Stimulated activated CD4-positive, alpha-beta T cell treated with anti-CD3 and anti-CD28 coated beads, Interleukin-15, amount 100 ng/mL, for 1 hour (primary cell): ENCODE measurements at places on chromosomes 2 and 18.

DNA sequence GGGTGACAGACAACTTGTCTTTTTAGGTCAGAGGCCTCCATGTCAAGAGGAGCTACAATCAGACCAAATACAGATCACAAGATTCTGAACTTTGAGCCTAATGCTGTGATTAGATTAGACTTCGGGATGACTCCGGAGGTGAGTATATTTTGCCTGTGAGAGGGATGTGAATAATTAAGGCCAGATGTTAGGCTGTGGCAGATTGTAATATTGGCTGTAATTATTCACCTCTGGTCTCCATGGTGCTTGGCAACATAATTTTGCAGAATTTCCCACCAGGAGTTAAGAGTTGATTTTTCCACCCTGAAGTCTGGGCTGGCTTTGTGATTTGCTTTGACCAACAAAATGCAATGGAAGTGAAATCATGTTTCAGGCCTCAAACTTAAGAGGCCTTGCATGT is 108.2 kb upstream of the CWC22 start:
- no peak for DNase-seq

DNA sequence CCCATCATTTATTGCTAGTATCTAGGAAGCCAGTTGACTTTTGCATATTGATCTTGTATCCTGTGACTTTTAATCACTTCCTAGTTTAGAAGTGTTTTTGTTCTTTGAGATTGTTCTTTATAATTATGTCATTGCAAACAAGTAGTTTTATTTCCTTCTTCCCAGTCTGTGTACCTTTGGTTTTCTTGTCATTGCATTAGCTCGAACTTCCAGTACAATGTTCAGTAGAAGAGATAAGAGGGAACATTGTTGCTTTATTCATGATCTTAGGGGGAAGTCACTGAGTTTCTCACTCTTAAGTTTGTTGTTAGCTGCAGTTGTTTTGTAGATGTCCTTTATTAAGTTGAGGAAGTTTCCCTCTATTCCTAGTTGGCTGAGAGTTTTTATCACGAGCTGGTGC is 61.0 kb downstream of the TRAPPC12 start:
- no peak for DNase-seq

- peak; percentile 34 for DNase-seq
These were observed 18.5 kb upstream of the ZNF236 start for GRCh38 chr18:76803814-76804213.

- no peak for DNase-seq
These were observed 6.6 kb downstream of the SH3RF3 start for GRCh38 chr2:109135359-109136197.

DNA sequence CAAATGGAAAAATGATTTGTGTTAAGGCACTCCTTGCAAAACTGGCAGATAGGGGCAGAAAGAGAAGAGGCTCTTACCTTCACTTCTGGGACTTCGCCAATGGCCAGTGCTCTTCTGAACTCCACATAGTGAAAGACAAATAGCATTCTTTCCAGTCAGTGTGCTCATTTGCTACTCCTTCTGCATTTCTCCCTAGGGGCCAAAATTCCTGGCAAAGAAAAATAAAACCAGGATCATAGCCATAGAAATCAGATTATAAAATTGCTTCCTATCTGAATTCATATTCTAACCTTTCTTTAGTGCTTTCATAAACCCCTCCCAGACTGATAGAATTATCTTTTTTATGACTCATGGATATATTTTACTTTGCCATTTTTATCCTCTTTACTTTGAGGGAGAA is 56.9 kb upstream of the PELI1 start:
- DNase-seq = no peak

DNA sequence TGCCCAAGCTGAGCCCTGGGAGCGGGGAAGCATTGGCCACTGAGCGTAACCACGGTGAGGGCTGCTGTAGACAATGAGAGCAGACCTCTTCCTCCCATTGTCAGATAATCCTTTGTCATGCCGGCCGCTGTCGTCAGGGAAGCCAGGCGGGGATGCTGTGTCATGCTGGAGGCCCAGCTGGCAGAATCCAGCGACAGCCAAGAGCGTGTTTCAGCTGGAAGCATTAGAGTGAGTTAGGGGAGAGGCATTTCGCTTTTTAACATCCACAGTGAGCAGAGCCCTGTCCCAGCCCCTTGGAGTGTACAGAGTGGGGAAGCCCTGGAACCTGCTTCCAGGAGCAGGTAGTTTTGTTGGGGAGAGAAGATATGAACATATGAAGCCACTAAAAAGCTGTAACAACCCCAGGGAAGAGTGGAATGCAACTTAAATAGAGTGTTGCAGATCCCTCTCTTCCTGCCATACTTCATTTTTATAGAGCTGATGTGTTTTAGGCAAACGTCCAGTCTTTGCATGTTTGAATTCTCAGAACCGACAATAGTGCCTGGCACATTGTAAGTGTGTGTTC is 7.0 kb downstream of the CTIF start:
- no peak for DNase-seq

DNA sequence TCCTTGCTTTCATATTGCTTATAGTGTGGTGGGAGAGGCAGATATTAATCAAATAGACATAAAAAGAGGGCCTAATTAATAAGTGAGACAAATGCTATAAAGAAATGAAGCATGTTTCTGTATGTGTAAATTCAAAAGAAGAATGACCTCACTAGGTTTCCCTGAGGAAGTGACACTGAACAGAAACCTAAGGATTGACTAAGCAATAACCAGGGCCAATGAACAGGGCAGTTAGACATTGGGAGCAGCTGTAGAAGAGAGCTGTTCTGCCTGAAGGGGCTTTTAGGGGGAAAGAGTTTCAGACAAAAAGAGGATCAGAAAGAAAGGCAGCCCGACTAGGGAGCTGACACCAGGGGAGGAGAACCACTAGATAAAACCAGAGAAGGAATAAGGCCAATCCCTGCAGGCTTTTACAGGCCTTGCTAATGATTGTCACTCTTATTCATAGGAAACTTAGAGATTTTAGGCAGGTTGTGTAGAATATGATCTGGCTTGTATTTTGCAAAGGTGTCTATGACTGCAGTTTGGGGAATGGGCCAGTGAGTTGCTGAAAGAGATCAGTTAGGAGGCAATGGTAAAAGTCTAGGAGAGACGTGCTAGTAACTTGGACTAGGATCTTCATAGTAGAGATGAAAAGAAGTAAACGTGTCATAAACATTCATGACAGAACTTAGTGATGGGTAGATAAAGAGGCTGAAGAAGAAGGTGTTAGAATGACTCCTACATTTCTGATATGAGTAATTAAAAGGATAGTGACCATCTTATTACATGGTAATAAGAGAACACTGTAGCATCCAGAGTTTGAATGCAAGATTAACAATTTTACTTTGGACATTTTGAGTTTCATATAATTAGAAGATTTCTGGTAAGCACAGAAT is 26.8 kb upstream of the NABP1 start:
- no peak for DNase-seq
